ENCODE measurements at places on chromosomes 2 and 18. TPM values are rescaled to one million over a fixed set of nuclear protein-coding genes. Genes with fewer than 3 reads are reported as not detected.

IL37 gene
- 2.0 TPM for total RNA-seq

- no peak for DNase-seq
These were observed 9.1 kb downstream of the KLF7 start for GRCh38 chr2:207156451-207157161.

DNA sequence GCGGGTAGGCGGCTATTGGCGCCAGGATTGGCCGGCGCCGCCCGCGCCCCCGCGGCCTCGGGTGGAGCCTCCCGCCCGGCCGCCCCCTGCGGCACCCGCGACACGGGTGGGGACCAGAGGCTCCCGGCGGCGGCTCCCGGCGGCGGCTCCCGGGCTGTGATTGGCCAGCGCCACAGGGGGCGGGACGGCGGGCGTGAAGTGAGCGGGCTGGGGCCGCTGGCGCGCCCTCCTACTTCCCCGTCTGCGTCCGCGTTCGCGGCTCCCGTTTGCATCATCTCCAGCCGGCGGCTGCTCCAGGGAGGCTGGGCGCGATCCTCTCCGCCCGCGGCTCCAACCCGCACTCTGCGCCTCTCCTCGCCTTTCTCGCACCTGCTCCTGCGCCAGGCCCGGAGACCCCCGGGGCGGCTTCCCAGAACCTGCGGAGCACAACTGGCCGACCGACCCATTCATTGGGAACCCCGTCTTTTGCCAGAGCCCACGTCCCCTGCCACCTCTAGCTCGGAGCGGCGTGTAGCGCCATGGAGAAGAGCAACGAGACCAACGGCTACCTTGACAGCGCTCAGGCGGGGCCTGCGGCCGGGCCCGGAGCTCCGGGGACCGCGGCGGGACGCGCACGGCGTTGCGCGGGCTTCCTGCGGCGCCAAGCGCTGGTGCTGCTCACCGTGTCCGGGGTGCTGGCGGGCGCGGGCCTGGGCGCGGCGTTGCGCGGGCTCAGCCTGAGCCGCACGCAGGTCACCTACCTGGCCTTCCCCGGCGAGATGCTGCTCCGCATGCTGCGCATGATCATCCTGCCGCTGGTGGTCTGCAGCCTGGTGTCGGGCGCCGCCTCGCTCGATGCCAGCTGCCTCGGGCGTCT is at the start of gene SLC1A4:
Gene SLC1A4 (plus strand): TSS at position 274 of the 856 bp plus-strand sequence. CDS start 245 bp downstream, at position 519.
- peak; percentile 91 for DNase-seq

- DNase-seq = no peak
These were observed 50.1 kb downstream of the CIB4 start for GRCh38 chr2:26590980-26591618.

- no peak for DNase-seq
These were observed 84.7 kb downstream of the FAM161A start for GRCh38 chr2:61769093-61769675.

All from Calu3 (cell line).